ENCODE measurements at places on chromosomes 13 and 19.

- no peak for DNase-seq
Observed at GRCh38 chr19:37763488-37763887, 15.9 kb downstream of the ZNF573 start.

- DNase-seq: no peak
Observed at GRCh38 chr13:112622375-112622774, 34.4 kb upstream of the TUBGCP3 start.

- DNase-seq: no peak
Observed at GRCh38 chr13:48896312-48896711, 79.4 kb upstream of the FNDC3A start.

GRCh38 chr13:20326276-20326675, 94.2 kb upstream of the GJB6 start:
- DNase-seq: no peak

DNA sequence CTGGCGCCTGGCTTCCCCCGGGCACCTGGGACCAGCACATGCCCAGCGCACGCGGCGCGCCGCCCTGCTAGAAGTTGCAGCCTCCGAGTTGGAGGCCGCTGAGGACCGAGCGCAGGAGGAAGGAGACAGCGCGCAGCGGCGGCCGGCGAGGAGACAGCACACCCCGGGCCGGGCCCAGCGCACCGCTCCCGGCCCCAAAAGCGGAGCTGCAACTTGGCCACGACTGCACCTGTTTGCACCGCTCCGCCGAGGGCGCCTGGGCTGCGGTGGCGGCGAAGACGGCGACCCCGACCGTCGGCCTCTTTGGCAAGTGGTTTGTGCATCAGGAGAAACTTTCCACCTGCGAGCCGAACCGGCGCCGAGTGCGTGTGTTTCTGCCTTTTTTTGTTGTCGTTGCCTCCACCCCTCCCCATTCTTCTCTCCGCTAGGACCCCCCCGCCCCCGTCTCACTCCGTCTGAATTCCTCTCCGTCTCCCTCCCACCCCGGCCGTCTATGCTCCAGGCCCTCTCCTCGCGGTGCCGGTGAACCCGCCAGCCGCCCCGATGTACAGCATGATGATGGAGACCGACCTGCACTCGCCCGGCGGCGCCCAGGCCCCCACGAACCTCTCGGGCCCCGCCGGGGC, at the start of gene SOX1:
Gene SOX1, plus strand, starts transcription at position 34 of the 626 bp plus-strand sequence. Its CDS starts 510 bp downstream, at position 544.
- DNase-seq: no peak

- DNase-seq: peak; percentile 98
Observed at GRCh38 chr19:7069042-7069903, at the start of gene ZNF557. Gene ZNF557, plus strand, starts transcription at chr19:7069703. Its CDS starts 5,372 bp downstream, at chr19:7075075.

- DNase-seq: no peak
Observed at GRCh38 chr13:74758188-74758587, 624.0 kb upstream of the KLF12 start.

GRCh38 chr13:45341799-45342500, 967 bp upstream of the TPT1 start:
- no peak for DNase-seq

- no peak for DNase-seq
Observed at GRCh38 chr13:56755181-56755935, 385.4 kb upstream of the PRR20A start.

DNA sequence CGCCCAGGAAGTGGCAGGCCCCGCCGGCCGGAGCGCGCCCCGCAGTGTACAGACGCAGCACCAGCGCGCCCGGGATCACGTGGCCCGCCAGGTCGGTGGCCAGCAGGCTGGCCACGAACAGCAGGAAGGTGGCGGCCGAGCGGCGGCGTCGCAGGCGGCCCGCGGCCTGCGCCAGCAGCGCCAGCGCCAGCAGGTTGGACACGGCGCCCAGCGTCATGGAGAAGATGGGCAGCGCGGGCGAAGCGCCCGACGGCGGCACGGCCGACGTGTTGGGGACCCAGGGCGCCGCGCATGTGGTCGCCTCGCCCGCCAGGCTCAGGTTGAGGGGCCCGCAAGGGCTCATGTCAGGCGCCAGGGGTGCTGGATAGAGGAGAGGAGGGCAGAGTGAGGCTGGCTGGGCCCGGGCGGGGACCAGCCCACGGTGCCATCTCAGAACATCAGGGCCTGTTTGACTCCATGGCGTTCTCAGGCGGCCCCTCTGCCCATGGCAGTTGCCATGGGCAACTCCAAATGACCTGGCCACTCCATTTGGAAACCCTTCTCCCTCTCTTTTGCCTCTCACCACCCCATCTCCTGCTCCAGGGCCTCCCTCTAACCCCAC, 1.1 kb downstream of the PTGER1 start:
- no peak for DNase-seq

- DNase-seq: no peak
Observed at GRCh38 chr19:4539693-4540581, at the start of gene LRG1. Gene LRG1, minus strand, starts transcription at chr19:4540036. Its CDS starts 23 bp downstream, at chr19:4540013.

- DNase-seq: no peak
Observed at GRCh38 chr19:50202386-50202785, 1.0 kb upstream of the MYH14 start.

GRCh38 chr19:5466072-5466471, 10.9 kb downstream of the ZNRF4 start:
- DNase-seq: no peak

DNA sequence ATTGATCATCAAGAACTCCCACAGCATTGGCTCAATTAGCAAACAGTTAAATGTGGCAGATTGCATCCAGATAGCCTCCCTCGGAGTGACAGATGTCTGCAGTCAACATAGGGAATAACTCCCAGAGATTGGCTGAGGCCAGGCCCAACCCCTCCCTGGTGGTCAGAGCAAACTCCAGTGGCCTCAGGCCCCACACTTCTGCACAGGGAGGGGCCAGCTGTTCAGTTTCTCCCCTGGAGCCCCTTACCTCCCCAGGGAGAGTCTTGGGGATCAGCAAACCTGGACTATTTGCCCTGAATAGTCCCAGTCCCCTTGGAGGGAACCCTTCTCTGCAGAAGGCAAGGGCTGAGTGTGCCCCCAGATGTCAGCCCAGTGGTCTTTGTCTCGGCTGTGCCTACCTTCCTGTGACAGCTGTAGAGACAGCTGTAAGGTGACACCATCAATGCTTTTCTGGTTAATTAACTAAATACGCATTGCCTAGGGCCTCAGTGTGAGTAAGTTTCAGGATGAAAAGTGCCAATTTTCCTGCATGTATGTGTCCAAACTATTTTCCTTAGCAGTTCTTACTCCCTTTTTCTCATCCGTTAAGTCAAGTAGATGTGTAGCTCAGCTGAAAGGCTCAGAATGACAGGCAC, 102.7 kb upstream of the UQCRFS1 start:
- DNase-seq: no peak

DNA sequence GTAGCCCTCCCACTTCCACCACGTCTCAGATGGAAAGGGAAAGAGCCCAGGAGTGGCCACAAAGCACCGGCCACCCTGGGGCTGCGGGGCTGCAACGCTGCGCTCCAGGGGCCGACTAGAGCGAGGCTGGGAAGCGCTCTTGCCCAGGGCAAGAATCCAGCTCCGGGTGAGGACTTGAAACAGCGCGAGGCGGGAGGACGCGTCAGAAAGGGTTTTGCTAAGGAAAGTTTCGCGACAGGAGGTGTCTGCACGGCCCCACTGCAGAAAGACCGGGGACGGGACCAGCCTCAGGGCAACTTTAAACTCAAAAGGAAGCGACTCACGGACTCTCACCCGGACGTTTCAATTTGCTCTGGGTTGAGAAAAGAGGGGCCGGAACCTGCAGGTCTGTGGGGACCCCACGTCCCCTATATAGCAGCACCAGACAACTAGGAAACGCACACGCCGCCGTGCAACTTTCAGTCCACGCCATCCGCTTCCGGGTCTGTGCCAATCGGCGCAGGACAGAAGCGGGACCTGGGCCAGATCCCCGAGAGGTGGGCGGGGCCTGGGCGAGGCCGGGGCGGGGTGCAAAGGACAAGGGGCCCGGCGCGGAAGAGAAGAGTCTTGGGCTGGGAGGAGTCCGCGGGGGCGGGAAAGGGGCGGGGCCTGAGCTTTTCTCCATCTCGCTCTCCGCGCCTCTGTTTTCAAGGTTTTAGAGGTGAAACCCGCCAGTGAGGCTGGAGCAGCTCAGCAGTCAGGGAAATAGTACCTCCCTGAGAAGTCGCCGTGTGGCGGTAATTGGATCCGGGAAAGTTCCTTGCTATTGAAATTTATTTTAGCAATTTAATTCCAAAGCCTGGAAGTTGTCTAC, at the start of gene ZNF816:
Gene ZNF816, minus strand, starts transcription at position 488 of the 853 bp plus-strand sequence. CDS start 6,792 bp downstream, outside the sequence.
- peak; percentile 77 for DNase-seq

DNA sequence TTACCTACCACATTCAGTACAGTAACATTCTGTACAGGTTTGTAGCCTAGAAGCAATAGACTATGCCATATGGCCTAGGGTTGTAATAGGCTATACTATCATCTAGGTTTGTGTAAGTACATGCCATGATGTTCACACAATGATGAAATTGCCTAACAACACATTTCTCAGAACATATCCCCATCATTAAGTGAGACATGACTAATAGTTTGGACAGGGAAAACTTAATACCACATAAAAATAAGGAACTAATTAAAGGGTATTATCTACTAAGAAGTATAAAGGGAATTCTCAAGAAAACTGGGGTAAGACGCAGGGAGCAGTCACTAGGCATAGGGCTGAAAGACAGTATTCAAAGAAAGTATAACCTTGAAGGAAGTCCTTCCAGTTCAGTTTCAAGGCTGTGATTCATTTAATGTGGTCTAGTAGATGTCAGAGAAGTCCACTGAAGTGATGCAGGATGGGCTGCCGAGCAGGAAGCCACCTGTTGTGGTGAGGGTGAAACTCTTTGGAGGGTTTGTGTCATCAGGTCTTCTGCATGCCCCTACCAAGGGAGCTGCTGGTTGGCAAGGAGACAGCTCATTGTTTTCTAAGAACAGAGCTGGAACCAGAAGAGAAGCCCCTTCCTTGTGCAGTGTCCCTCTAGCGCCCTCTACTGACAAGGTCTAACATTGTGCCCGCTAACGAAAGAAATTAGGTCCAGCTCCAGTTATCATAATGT, 122.9 kb downstream of the OLFM4 start:
- DNase-seq: peak; percentile 16

DNA sequence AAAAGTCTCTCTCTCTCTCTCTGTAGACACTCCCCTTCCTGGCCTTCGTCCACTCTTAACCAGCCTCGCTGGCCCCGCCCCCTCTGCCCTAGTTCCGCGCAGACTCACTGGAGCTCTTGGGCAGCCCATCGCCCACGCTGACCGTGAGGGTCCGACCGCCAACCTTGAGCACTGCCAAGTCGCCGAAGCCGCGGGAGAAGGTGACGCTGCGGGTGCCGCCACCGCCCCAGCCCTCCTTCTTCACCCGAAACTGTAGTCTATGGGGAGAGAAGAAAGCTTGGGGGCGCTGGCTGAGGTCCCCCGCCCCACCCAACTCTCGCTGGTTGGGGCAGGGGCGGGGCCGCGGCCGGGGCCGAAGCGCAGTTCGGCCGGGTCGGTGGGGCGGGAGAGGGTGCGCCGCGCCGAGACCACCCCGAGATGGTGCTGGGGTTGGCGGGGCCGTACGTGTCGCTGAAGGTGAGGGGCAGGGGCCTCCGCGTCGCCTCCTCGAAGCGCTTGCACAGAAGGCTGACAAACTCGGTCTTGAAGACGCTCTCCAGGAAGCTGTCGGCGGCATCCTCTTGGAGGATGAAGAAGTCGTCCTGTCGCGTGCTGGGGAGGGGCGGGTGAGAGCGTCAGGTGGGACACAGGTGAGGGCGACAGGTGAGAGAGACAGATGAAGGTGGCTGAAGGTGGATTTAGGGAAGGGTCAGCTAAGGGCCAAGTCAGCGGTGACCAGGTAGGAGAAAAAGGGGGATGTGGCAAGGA, 12.6 kb upstream of the ZNF414 start:
- no peak for DNase-seq

DNA sequence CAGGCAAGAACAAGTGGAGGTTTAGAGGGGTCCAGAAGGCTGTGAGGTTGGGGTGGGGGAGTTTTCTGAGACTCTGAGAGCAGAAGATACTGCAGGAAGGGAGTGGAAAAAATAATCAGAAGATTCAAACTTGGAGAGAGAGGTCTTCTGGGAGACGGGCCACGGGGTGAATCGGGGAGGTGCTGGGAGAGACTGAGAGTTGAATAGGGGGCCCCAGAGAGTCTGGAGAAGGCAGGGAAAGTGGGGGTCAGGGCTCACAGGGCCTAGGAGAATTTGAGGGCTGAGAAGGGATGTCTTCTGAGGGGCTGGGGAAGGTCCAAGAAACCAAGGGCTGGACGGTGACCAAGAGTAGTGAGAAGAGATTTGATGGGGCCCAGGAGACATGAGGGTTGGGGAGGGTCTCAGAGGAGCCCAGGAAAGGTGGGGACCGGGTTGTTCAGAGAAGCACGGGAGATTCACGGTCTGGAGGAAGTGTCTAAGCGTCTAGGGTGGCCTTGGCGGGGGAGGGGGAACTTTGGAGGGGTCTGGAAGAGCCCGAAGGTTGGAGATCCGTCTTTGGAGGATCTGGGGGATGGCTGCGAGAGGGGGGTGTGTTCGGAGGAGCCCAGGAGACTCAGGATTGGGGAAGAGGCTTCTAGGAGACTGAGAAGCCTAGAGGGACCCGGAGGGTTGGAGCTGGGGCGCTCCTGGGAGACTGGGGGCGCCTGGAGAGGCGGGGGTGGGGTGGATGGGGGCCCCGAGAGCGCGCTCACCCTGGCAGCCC, 1.5 kb downstream of the KCNC3 start:
- no peak for DNase-seq

GRCh38 chr13:113815151-113816058, 48.5 kb downstream of the GAS6 start:
- DNase-seq: no peak

- DNase-seq: no peak
Observed at GRCh38 chr13:113187883-113188665, 20.4 kb downstream of the PCID2 start.

- DNase-seq: no peak
Observed at GRCh38 chr19:7773841-7774240, 10.8 kb downstream of the CLEC4M start.

DNA sequence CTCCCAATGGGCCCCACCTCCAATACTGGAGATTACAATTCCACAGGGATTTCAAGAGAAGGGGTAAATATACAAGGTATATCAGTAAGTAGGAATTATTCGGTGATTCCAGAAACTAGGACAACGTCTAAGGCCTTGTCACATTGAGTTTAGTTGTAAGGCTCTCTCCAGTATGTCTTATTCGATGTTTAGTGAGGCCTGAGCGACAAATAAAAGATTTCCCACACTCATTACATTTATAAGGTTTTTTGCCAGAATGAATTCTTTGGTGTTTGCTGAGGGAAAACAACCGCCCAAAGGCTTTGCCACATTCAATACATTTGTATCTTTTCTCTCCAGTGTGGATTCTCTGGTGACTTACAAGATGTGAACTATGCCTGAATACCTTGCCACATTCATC, 19.1 kb upstream of the ZNF841 start:
- no peak for DNase-seq

DNA sequence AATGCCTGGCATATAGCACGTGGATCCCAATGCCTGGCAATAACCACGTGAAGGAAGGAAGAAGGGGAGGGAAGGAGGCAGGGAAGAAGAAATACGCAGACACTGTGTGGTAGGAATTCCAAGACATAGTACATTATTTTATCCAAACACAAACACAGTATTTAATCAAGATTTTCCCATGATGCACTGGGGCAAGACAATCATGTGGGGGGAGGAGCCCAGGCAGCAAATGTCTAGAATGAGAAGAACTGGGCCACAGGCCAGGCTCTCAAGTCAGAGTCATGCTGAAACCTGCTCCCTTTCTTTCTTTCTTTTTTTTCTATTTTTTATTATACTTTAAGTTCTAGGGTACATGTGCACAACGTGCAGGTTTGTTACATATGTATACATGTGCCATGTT, 717.9 kb downstream of the UQCRFS1 start:
- no peak for DNase-seq
